H1 (cell line): ENCODE measurements at places on chromosomes 7 and 10. TPM values are rescaled to one million over a fixed set of nuclear protein-coding genes. Genes with fewer than 3 reads are reported as not detected.

The DLX6 gene
- total RNA-seq = not detected in 2 replicates

DNA sequence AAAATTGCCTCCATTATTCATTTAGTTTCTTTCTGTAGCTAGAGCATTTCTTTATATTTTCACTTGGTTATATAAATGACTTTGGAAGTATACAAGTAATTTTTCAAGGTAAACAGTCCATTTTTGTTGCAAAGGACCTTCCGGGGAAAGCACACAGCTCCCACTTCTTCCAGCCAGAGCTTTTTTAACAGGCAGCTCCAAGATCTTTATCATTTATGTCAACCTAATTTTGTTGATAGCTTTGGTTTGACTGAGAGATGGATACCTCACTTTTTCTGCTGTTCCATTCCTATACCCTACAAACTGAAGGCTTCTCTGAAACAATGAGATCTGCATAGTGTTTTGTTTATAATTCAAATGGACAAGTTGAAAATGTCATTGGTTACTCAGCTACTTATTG, 49.3 kb upstream of the RAB11FIP2 start:
- H3K27ac ChIP-seq = no peak overlapping the region
- H3K4me1 ChIP-seq = no peaks in the 10 kb centered on the region
- no peaks in the 10 kb centered on the region for H3K27me3 ChIP-seq
- H3K36me3 ChIP-seq = no peaks in the 10 kb centered on the region
- DNase-seq = no peak
- H3K4me3 ChIP-seq = no peak overlapping the region

DNA sequence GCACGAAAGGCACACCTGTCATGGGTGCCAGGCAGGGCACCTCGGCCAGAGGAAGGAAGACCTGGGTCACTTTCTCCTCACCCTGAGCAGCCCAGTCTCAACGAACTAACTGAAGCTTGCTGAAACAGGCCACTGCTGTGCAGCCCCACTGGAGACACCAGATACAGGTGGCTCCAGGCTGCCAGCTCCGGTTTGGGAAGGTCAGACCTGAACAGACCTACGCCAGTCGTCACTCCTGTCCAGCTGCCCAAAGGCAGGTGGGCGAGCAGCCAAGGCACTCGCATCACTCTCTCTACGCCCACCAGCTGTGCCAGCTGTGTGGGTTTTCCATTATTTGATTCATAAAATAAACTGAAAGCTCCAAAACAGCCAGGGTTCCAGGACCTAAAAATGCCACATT, 256.1 kb downstream of the ZMYND11 start:
- DNase-seq = no peak
- no peak overlapping the region for H3K27ac ChIP-seq
- H3K27me3 ChIP-seq = no peaks in the 10 kb centered on the region
- H3K4me3 ChIP-seq = no peak overlapping the region
- no peaks in the 10 kb centered on the region for H3K4me1 ChIP-seq
- H3K36me3 ChIP-seq = no peaks in the 10 kb centered on the region

DNA sequence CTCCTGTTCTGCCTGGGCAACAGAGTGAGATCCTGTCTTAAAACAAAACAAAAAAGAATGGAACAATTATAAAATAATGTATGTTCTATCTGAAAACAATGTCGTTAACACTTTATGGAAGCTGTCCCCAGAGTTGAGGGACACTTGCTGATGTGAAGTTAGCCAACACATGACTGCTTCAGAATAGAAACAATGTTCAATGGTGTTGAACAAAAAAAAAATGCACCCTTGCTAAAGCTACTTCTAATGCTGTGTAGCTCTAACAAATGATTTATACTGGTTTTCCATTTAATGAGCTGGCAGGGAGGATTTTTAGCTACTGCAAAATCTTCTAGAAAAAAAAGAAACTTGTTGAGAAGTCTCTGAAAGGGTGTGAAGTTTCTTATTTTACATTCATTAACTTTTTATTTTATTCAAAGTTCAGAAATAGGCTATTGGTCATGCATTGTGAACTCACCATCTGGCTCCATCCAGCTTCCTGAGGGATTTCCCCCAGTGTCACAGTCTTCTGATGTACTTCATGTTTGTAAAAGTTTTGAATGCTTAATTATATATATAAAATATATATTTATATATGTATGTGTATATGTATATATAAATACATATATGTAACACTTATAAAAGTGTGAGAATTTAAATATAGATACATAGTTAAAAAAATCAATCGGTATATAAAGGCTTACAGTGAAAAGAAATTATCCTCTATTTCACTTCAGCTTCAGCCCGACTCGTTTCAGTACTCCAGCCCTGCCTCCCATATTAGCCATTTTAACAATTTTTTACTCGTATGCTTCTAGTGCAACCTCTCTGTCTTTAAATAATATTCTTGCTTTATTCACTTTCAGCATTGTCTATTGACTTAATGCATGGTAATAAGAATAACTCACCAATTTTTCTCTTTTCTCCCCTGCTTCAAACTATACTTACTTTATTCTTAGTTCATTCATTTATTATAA, 35.0 kb downstream of the HDAC9 start:
- no peaks in the 10 kb centered on the region for H3K27me3 ChIP-seq
- DNase-seq = no peak
- H3K36me3 ChIP-seq = no peaks in the 10 kb centered on the region
- no peak overlapping the region for H3K4me3 ChIP-seq

The HTR5A gene
- total RNA-seq = not detected in 2 replicates

DNA sequence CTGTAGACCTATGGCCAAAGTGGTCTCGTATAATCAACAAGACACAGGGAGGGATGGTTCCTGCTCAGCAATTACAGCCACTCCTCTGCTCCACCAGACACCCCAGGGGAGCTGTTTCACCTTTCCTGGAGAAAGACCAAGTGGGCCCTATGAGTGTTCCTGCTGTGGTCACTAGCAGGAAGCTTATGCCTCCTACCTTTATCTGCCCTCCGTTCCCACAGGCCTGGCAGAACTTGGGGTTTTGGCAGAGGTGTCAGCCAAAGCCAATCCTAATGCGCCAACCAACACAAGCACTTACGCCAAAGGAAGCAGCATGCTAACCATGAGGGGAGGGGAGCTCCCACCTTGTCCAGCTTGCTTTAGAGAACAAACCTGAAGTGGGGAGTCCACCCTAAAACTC, 31.2 kb downstream of the XPNPEP1 start:
- DNase-seq = no peak
- no peak overlapping the region for H3K27ac ChIP-seq
- no peaks in the 10 kb centered on the region for H3K27me3 ChIP-seq
- H3K4me1 ChIP-seq = peaks cover 2% of the 10 kb centered on the region
- H3K36me3 ChIP-seq = peaks cover 7% of the 10 kb centered on the region

The IQUB gene
- 0.82 and 0.96 TPM in 2 replicates for total RNA-seq

The MKX gene
- total RNA-seq = 0.92 and 1.3 TPM in 2 replicates

DNA sequence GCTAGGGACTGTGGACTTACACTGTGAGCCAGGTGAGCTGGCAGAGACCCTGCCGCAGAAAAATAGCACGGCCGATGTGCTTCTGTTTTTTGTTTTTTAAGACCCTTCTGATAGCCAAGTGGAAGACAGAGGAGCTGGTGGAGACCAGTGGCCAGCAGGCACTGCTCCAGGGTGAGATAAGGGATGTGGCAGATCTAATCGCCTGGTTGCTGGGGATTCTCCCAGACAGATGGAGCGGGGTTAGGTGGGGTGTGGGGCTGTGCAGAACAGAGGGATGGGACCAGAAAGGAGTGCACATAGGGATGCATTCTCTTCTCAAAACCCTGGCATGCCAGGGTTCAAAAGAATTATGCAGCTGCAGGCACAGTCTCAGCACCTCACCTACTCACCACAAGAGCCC, 82.2 kb downstream of the VOPP1 start:
- H3K27ac ChIP-seq = no peak overlapping the region
- no peaks in the 10 kb centered on the region; the same call in 1 of the 2 replicates for H3K36me3 ChIP-seq
- H3K4me1 ChIP-seq = no peaks in the 10 kb centered on the region
- no peaks in the 10 kb centered on the region for H3K27me3 ChIP-seq
- no peak for DNase-seq

The ZNF22 gene
- total RNA-seq = 42.5 and 45.2 TPM in 2 replicates

DNA sequence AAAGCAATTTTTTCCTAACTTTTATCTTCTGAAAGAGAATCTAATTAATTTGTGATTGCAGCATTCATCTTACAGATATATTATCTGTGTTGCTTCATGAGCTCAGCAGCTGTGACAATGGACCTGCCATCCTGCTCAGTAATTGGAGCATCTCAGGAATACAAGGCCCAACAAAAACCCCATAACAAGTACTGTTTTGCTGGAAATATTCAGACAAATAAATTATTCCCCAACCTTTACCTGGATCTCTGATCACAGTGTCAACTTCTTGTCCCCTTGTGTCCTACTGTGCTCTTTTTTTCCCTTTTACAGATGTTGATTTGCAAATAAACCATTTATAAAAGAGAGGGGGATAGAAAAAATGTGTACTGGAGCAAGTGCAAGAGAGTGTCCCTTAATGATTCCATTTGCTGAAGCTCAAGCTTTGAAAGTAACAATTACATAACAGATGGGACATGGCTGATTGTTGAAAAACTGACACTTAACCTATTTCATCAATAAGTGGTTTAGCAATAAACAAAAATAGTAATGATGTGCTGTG, 1063.4 kb upstream of the GHITM start:
- no peak overlapping the region for H3K4me3 ChIP-seq
- H3K27ac ChIP-seq = no peak overlapping the region
- H3K36me3 ChIP-seq = no peaks in the 10 kb centered on the region
- H3K4me1 ChIP-seq = peaks cover 4% of the 10 kb centered on the region; the same call in 1 of the 2 replicates
- H3K27me3 ChIP-seq = no peaks in the 10 kb centered on the region
- no peak for DNase-seq

GRCh38 chr7:137093198-137093597, 224.7 kb downstream of the CHRM2 start:
- H3K4me1 ChIP-seq = peaks cover 3% of the 10 kb centered on the region; the same call in 1 of the 2 replicates
- H3K27me3 ChIP-seq = no peaks in the 10 kb centered on the region
- no peak overlapping the region for H3K4me3 ChIP-seq
- H3K36me3 ChIP-seq = no peaks in the 10 kb centered on the region
- DNase-seq = no peak
- no peak overlapping the region for H3K27ac ChIP-seq

GRCh38 chr10:77105761-77106221, 531.8 kb downstream of the KCNMA1 start:
- no peak overlapping the region for H3K4me3 ChIP-seq
- H3K4me1 ChIP-seq = peaks cover 10% of the 10 kb centered on the region; the same call in 1 of the 2 replicates
- no peaks in the 10 kb centered on the region for H3K27me3 ChIP-seq
- H3K27ac ChIP-seq = no peak overlapping the region
- H3K36me3 ChIP-seq = no peaks in the 10 kb centered on the region
- no peak for DNase-seq

DNA sequence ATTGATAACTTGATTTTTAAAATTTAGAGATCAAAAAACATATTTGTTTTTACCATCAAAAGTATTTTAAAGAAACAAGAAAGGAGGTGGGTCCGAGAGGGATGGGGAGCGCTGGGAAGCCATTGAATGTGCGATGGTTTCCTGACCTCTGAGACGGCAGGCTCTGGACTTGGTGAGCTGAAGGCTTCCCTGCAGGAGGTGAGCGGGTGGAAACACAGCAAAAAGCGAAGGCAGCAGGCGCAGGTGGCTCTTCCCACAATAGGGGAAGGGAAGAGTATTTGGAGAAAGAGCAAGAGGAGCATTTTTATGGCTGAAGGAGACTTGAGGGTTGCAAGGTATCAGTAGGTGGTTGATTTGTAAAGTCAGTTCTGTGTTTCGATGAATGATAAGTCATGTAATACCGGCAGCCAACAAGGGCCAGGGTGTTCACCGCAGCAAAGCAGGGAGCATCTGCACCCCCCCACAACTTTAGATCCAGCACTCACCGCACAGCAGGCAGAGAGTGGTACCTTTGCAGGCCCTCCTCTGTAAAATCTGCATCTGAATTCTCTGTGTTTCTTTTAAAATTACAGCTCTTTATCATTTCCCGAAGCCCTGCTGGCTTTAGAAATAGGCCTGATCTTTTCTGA, 10.5 kb downstream of the C10orf53 start:
- peaks cover 36% of the 10 kb centered on the region for H3K4me1 ChIP-seq
- H3K36me3 ChIP-seq = no peaks in the 10 kb centered on the region
- peak; percentile 51 for DNase-seq
- H3K27me3 ChIP-seq = peaks cover 52% of the 10 kb centered on the region
- H3K4me3 ChIP-seq = no peak overlapping the region; the same call in 1 of the 2 replicates
- no peak overlapping the region for H3K27ac ChIP-seq

The NPSR1 gene
- not detected in 2 replicates for total RNA-seq

The AZGP1 gene
- 0.29 and 0.52 TPM in 2 replicates for total RNA-seq

GRCh38 chr10:102313221-102313896, 68.0 kb downstream of the GBF1 start:
- DNase-seq = no peak
- H3K27me3 ChIP-seq = no peaks in the 10 kb centered on the region
- H3K36me3 ChIP-seq = no peaks in the 10 kb centered on the region
- H3K4me1 ChIP-seq = peaks cover 3% of the 10 kb centered on the region; the same call in 1 of the 2 replicates
- H3K27ac ChIP-seq = no peak overlapping the region
- H3K4me3 ChIP-seq = no peak overlapping the region

GRCh38 chr7:30829471-30829870, 58.3 kb downstream of the MINDY4 start:
- no peak for DNase-seq
- H3K27me3 ChIP-seq = no peaks in the 10 kb centered on the region
- no peaks in the 10 kb centered on the region for H3K4me1 ChIP-seq
- H3K27ac ChIP-seq = no peak overlapping the region

DNA sequence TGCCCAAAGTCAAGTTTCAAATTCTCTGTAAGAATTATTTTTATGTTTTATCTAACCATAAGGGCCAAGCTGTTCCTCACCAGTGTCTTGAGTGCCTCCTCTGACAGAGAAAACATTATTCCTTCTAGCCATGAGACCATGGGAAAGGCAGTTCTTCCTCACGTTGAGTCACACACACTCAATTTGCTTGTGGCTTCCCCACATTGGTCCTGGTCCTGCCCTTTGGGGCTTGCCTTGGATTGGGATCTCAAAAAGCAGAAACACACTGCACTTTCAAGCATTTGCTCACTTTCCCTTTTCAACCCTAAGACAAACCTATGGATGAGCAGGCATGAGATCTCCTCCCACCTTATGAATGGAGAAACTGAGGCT, 248.3 kb upstream of the IGFBP3 start:
- H3K4me3 ChIP-seq = no peak overlapping the region
- DNase-seq = no peak
- H3K4me1 ChIP-seq = no peaks in the 10 kb centered on the region
- H3K36me3 ChIP-seq = no peaks in the 10 kb centered on the region
- no peaks in the 10 kb centered on the region for H3K27me3 ChIP-seq

GRCh38 chr7:6252341-6252746, 20.1 kb downstream of the CYTH3 start:
- H3K36me3 ChIP-seq = no peaks in the 10 kb centered on the region
- H3K27ac ChIP-seq = no peak overlapping the region
- DNase-seq = no peak
- H3K27me3 ChIP-seq = no peaks in the 10 kb centered on the region

DNA sequence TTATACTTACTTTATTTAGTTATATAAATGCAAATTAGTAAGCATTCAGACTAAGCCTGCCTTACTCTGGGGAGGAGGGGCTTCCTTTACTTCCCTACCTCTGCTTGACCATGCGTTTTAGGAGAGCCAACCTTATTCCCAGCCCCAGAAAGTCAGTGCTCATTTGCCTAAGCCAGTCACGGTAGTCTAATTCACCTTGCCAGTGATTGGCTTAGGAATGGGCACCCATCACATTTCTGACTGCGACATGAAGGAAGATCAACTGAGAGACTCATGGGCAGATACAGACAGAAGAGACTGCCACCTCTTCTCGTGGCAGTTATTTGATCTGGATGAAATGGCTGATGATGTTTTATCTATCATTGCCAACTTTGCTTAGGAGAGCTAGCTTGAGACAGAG, 29.5 kb downstream of the RPA3 start:
- H3K4me3 ChIP-seq = no peak overlapping the region
- H3K27me3 ChIP-seq = no peaks in the 10 kb centered on the region
